NCI-H524 treated with DMSO at 0.1 percent for 48 hours (cell line): ENCODE measurements at places on chromosomes 12 and 14.

DNA sequence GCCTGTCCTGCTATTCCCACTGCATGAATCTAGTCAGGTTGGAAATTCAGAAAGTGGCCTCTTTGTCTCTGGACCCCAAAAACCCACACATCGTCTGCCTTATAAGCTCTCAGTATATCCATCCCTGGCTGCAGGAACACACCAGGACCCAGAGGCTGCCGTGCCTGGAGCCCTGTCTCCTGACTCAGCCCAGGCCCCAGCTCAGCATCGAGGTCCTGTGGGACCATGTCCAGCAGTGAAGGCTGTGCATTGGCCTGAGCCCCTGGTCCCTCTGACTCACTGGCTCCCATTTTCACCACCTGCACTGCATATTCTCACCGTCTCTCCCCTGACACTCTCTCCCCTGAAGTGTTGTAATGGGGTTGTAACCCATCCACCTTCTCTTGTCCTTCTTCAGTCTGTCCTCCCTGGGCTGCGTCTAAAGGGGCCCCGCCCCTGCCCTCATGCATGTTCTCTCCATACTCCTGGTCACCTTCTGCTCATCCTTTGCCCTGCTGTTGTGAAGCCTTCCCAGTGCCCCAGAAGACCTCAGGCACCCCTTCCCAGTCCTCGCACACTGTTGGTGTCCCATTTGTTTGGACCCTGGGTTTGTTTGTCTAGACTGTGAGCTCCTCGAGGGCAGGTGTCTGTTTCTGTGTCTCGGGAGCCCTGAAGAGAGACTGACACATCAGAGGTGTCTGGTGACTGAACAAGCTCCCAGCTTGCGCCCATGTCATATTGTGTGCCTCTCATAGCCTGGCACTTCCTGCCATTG lies 43.8 kb downstream of the EVL start:
- DNase-seq, result no peak

- no peak for DNase-seq
These were observed 51.4 kb downstream of the ZFP36L1 start for GRCh38 chr14:68741477-68741791.

- DNase-seq, result no peak
These were observed 70.0 kb downstream of the TMTC1 start for GRCh38 chr12:29713729-29714128.

DNA sequence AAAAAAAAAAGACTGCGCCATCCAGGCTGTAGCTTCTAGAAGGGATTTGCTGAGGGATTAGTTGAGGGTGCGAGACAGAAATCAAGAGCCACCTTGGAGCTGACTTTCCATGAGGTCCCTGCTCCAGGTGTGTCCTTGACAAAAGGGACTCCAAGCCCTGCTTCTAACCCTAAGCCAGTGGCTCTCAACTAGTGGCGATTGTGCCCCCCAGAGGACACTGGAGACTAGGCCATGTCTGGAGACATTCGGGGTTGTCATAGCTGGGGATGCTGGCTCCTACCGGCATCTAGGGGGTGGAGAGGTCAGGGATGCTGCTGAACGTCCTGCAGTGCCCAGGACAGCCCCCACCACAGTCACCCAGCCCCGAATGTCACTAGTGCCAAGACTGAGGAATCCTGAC lies 40.6 kb downstream of the SPRING1 start:
- DNase-seq, result no peak

- DNase-seq, result no peak
These were observed 44.7 kb upstream of the CHST11 start for GRCh38 chr12:104411826-104412641.

GRCh38 chr12:68414988-68415387 lies 82.8 kb upstream of the MDM1 start:
- DNase-seq, result no peak

DNA sequence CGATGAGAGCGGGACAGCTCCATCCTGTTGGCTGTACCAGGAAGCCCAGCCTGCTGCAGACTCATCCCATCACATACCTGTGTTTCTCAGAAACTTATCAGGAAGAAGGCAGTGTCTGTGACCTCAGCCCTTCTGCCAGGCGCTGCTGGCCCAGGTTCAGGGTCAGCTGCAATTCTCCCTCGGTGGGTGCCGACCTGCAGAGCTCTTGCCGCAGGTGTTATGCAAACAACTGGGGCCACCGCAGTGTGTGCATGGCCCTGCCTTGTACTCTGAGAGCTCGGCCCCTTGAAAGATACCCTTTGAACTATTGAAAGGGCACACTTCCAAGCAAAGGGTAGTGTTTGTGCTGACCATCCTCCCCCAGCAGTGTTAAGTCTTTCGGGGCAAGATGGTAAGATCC lies 322.2 kb upstream of the DIO3 start:
- no peak for DNase-seq

GRCh38 chr14:63551332-63551731 lies 8.2 kb upstream of the PPP2R5E start:
- DNase-seq, result no peak

GRCh38 chr14:95318399-95319311 lies 1.1 kb downstream of the CLMN start:
- no peak for DNase-seq

DNA sequence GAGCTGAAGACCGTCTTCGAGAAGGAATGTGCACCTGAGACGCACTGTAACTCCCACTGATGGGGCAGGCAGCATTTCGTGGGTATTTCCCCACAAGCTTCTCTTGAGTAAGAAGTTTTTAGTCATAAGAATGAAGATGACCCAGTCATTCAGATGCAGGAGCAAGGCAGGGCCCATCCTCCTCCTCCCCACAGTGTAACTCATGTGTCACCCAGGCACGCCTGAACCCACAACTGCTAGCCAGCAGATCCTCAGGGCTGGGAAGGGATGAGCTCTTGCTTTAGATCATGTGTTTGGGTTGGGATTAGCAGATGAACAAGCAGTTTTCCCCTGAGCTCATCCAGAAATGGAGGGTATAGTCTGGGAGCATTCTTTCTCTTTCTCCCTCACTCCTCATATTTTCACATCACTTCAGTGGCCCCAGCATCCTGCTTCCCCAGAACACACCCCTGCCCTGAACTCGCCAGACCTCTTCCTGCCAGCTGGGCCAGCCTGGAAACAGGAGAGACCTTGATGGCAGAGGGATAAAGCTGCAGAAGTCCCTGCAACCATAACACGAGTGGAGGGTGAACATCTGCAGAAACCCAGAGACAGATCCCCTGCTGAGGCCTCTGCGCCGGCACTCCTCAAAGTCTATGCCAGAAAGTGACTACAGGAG lies 73.3 kb downstream of the B4GALNT3 start:
- no peak for DNase-seq

DNA sequence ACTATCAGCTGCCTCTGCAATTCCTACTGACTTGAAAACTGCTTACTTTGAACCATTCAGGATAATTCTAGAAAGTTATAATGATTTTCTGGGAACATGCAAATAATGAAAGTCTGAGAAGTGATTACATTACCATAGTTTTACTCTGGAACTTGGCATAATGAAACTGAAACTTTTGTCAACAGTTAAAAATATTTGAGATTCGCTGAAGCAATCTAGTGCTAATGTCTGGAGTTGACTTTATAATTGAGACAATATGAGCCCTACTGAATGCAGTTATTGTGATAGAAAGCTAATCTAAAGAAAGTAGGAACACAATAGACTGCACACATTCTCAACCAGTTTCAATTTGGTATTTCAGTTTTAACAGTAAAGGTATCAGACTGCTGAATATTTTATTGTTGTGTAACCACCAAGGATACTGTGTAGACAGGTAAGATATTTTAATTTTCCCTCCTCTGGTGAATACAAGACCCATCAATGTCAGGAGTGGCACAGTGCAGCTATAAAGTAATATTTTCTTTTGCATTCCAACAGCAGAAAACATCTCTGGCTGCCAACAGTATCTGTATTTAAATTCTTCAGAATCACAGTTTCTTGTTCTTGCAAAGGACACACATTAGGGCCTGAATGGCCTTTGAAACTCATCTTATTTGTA lies 483.5 kb downstream of the ATP23 start:
- no peak for DNase-seq

GRCh38 chr14:99055816-99056215 lies 216.2 kb downstream of the BCL11B start:
- no peak for DNase-seq

DNA sequence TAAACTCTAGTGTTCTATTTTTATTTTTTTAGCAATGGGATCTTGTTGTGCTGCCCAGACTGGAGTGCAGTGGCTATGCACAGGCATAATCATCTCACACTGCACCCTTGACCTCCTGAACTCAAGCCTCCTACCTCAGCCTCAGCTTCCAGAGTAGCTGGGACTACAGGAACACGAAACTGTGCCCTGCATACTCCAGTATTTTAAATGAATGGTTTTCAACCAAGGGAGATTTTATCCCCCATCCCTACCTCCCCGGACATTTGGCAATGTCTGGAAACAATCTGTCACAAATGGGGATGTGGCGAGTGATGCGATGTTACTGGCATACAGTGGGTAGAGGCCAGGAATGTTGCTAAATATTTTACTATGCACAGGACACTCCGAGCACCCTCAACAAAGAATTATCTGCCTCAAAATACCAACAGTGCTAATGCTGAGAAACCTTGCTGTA lies 2.1 kb downstream of the CBX5 start:
- DNase-seq, result no peak

DNA sequence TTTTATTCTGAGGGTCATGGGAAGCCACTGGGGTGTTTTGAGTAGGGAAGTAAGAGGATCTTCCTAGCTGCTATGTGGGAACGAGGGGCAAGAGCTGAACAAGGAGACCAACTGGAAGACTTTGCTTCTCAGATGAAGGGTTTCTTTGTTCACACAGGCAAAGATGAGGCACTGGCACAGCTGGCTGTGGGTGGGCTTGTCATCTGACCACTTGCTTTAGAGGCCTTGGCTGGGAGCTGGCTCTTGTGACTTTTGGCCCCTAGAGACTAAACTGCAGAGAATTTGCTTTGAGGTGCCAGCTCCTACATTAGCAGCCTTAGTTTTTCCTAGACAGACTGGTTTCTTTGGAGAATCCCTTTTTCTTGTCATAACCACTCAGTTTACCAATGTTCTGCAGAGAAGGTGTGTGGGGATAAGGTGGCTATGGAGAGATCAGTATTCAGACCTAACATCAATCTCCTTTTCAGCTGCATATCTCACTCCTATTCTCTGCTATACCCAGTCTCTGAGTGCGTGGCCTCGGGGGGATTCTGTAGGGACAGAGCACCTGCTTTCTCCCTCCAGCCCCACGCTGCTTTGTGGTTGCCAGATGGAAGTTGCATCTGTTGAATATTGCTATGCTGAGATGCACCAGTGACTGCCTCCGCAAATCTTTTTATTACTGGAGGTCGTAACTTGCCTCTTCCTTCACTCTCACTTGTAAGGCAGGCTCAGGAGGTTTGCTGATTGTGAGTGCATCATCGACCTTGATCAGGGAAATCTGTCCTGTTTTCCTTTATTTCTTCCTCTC lies 12.7 kb downstream of the PPP2R5C start:
- peak; percentile 86 for DNase-seq

DNA sequence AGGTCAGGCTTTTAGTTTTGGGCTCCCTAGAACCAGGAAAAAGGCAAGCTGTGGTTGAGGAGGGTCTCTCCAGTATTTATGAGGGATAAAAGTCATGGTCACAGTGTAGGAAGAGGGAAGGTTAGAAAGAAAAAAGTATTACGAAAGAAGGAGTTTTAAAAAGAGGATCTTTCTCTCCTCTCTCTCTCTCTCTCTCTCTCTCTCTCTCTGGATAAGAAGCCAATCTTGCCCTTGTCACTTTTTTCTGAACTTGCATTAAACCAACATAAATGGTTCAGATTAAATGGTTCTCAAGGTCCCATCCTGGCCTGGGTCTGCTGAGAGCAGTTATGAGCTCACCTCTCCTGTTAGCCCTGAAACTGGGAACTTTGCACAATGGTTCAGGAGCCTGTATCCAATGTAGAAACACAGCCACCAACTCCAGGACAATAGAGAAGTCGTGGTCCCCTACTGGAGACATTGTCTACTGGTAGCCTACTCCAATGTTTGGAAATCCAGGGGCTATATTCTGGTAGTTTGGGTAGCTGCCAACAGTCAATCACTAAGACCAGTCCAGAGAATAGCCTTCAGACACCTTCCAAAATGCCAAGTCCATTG lies 131.9 kb downstream of the DAD1 start:
- no peak for DNase-seq

DNA sequence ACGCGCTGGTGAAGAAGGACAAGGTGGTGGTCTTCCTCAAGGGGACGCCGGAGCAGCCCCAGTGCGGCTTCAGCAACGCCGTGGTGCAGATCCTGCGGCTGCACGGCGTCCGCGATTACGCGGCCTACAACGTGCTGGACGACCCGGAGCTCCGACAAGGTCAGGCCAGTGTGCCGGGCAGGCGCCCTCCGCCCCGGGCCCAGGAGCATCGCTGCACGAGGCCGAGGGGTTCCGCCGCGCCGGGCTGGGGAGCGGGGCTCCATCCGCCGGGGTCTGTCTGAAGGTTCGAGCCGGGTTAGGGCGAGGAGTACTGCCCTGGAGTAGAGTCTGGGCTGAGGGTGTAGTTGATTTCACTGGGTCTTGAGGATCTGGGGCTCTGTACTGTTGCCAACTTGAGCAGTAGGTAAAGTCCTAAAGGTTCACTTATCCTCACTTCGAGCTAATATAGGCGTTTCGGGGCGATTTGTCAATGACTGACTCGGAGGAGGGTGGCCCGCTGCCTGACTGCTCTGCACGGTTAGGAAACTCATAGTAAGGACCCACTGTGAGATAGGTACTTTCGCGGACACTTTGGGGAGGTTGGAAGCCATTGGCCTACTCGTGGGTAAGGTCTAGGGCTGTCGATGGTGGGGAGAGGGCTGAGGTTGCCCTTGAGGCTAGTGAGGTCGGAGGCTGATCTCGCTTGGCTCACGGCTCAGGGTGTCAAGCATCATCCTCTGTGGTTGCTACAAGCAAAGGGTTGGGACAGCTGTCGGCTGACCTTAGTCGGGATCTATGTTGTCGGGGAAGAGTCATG lies 574 bp downstream of the GLRX5 start:
- no peak for DNase-seq

GRCh38 chr14:70567791-70568190 lies 32.7 kb downstream of the MED6 start:
- DNase-seq, result peak; percentile 77

- no peak for DNase-seq
These were observed 194.5 kb upstream of the CNOT2 start for GRCh38 chr12:70048521-70049250.

GRCh38 chr12:65084579-65084978 lies 36.5 kb downstream of the WIF1 start:
- no peak for DNase-seq

DNA sequence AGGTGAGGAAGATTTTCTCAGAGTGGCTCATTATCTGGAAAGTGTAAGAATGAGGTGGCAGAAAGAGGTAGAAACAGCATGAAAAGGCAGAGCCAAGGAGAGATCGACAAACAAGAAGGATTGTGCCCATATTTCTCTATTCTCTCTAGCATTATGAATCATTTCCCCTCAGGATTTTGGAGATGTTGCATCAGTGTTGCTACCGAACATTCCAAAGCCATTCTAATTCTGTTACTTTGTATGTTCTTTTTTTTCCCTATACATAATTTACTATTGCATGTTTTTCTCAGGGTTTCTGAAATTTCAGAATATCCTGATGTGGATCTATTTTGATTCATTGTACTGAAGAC lies 61.4 kb downstream of the KICS2 start:
- DNase-seq, result no peak

DNA sequence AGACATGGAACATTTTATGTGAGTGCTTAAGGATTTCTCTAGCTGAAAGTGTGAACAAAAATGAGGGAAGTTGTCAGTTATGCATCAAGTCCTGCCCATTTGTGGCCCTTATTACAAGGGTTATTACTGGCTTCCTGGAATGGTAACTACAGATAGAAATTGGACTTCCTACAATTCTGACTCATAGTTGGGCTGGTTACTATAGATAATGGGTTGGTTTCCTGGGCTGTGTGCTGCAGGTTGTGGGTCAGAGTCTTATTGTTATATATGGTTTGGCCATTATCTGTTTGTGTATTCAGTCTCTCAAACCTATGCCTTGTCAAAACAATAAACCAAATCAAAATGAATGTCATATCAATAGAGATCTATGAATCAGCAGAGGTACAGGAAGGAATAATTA lies 313.7 kb downstream of the ADAMTS20 start:
- no peak for DNase-seq
